ENCODE measurements at places on chromosomes 5 and 9.

DNA sequence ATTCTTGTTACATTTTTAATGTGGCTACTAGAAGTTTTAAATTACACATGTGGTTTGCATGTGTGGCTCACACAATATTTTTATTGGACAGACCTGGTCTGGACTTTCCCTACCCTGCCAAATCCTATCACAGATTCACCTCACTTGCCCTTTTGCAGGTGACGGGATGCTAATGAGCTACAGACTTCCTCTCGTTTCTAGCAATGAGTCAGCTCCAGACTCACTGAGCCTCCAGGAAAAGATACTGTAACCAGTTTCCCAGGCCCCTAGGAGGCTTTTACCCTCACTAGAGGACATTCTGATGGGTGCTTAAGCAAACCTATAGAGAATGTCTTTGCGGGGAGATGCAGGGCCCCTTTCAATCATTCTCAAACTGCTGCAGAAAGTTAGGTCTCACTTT lies 135.4 kb downstream of the WDR41 start:
- no peak for DNase-seq

DNA sequence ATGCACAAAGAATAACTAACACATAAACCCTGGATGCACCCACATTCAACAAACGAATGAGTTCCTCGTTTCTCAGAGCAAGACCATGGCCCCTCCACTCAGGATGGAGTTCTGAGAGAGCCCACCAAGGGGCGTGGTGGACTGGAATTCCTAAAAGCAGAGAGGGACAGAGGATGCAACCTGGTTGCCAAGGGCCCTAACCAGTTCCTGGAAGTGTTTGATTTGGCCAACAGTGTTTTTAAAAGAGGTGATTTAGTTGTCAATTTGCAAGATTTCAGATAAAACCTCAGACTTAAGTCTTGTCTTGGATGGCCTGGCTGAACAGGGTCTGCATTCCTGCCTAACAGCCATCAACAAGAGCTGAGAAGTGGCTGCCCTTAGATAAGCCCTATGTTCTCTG lies 34.4 kb downstream of the GLRA1 start:
- DNase-seq: no peak

DNA sequence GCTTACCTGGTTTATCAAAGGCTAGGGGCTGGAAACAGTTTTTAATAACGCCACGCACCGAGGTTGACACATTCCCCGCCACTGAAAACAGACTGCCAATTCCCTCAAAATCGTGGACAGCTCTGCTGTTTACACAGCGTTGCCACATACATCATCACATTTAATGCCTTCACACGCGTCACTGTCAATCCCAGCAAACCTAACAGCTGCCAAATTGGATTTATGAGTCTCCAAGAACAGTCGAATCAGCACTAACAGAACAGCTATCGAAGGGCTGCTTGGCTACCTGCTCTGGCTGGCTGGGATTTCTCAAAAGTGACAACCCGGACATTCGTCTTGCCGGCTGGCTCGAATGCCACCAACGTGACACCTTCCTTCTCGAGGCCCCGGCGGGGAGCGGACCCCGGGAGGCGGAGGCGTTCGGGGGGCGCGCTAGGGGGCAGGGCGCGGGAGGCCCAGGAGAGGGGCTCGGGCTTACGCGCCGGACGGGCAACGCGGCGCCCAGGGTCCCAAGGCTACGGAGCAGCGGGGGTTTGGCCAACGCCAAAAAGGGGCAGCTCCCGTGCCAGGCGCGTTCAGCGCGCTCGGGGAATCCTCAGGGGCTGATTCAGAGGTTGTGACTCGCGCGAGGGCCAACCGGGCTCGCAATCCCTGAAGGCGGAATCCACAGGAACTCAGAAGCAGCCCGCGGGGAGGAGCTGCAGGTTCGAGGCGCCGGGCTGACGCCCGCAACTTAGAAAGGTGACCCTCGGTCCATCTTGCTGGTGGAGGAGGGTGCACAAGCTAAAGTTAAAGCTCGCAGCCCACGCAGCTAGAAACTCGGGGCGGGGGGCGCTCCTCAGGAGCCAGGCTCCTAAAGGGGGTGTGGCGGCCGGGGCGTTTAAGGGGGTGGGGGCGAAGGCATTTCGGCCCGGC lies 1.2 kb downstream of the CDC14B start:
- DNase-seq: no peak

- no peak for DNase-seq
Observed at GRCh38 chr5:172887692-172888091, 53.6 kb downstream of the ERGIC1 start.

- no peak for DNase-seq
Observed at GRCh38 chr5:29878599-29878998, 1314.9 kb upstream of the CDH6 start.

- no peak for DNase-seq
Observed at GRCh38 chr5:100186181-100186580, 349.0 kb upstream of the FAM174A start.

- no peak for DNase-seq
Observed at GRCh38 chr9:74403581-74403980, 93.6 kb upstream of the RORB start.

- peak; percentile 80 for DNase-seq
Observed at GRCh38 chr5:112921026-112921832, 798 bp downstream of the REEP5 start.

DNA sequence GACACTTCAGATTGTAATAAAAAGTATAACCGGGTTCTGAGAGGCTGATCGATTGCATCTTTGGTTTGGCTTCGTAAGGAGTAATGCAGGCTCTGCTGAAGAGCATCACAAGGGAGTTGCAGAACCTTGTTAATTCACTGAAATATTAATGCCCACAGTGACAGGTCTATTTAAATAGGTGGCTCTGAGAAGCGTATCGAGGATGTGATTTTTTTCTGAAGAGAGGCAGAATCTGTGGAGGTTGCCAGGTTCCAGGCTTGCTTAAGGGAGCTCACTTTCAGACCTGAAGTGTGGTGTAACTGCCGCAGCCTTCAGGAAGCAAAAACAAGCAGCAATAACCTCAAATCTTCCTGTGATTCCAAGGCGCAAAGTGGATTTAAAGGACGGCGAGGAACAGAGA lies 80.3 kb downstream of the ANKRD33B start:
- no peak for DNase-seq
